Ammon's horn (tissue), 1 donor: ENCODE measurements at places on chromosomes 1 and 21.

DNA sequence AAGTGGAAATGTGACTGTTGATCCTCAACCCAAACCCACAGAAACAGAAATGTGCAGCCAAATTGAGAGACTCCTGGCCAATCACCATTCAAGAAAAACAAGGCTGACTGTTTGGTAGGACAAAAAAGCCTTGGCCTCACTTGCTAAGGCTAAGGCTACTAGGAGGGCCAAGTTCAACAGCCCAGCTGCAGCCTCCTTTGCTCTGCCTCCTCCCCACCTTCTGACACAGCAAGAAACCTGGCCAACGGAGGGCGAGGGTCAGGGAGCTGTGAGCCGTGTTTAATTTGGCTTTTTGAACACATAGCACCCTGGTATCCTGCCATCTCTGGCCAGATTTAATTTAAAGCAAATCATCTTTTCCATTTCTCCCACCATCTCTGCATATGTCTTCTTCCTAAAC is 165.8 kb upstream of the RAB4A start:
- no peak for DNase-seq

DNA sequence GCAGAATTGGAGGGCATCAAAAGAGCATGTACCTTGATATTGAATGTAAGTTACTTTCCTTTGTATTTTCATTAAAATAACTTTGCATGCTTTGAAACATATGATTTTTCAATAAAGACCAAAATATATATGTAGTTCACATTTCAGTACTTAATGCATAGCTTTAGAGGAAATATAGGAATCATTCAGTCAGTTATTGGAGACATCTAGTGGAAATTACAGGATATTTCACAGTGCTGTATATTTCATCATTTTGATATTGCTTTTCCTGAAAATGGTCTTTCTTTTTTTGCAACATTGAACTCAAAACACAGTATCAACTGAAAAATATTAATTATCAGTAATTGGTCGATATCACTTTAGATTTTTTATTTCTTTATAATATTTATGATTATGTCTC is 375.8 kb downstream of the NCAM2 start:
- DNase-seq, result no peak

DNA sequence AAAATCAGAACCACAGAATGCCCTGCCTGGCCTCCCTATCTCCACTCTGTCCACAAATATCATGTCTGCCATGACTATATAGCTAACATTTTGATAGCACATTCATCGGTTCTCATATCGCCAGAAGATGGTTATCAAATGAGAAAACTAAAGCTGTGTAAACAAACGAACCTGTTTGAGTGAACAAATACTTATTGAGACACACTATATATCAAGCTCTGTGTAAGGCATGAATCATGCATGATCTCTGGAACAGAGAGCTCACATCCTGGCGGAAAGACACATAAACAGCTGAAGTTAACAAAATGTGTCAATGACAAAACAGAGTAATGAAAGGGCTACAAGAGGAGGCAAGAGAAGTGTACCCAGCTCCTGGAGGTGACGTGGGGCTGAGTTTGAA is 13.1 kb downstream of the KCND3 start:
- DNase-seq, result no peak

DNA sequence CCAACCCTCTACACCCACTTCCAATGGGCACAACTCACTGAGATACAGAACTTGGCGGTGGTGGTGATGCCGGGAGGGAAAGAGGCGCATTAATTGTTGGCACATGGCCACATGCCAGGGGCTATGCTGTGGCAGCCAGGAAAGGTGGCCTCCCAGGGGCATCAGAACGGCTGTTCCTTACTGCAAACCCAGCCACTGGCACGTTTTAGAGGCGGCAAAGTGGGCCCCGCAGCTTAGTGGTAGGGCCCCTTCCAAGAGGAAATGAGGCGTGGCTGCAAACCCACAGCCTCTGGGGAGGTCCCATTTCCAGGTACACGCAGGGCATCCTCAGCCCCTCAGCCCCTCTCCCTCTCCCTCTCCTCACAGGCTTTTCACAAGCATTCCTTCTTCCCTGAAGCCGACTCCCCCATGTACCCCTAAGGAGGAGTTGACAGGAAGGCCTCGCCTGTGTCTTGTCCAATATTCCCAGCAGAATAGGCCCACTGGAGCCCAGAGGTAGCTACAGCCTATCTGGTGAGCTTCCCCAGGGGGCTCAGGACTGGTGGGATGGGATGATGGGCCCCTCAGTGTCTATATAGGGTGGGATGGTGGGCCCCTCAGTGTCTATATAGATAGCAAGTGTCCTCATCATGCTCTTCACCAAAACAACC is 166.2 kb downstream of the CLIC6 start:
- DNase-seq, result no peak

GRCh38 chr1:245953876-245954660 is 553.0 kb downstream of the SMYD3 start:
- DNase-seq, result no peak

DNA sequence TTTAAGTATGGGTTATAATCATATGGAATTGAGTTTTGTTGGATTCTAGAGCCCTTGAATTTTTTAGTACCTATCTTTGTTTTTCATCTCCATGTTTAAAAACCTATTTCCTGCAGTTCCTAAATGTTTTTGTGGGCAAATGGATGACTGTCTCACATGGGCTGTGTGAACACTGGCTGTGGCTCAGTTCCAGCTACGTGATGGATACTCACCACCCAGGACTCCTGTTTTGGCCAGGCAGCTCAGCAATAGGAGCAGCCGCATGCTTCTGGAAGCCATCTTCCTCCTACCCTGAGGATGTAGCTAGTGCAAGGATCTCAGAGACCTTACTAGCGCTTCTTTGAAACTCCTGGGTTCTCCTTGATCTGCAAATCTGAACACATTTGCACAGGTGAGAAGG is 2.8 kb downstream of the REG4 start:
- no peak for DNase-seq

GRCh38 chr1:93717640-93718039 is 36.0 kb upstream of the BCAR3 start:
- no peak for DNase-seq

GRCh38 chr1:225539069-225539468 is 111.2 kb upstream of the LBR start:
- DNase-seq, result no peak

- DNase-seq, result no peak
Measured at GRCh38 chr1:110393691-110394492, 3.1 kb upstream of the SLC16A4 start.

DNA sequence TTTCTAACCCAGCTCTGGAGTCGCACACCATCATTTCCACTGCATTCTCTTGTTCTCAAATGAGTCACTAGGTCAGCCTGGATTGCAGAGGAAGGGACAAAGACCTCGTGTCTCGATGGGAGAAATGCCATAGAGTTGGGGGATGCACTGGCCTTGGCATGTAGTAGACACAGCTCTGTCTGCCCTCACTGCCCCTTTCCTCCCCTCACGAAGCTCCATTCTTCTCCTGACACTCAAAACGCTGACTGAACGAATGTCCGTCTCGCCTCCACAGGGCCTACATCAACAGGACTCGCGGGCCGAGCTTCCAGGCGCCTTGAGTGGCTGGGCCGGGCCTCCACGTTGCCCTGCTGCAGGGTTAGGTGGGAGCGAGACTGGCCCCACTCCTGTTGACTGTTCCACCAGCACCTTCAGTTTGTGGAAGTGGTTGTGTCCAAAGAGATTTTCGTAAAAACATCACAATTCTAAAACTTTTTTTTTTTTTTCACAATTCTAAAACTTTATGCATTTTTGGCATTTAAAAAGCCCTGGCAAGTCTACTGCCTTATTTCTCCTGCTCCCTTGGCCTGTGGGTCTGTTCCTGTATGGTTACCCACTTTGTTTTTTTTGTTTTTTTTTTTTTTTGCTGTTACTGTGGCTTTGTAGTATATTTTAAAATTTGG is 18.8 kb downstream of the PKNOX1 start:
- no peak for DNase-seq

GRCh38 chr1:53410100-53410541 is 49.1 kb upstream of the DMRTB1 start:
- DNase-seq, result no peak

GRCh38 chr1:51210055-51210454 is 26.0 kb upstream of the RNF11 start:
- DNase-seq, result no peak

DNA sequence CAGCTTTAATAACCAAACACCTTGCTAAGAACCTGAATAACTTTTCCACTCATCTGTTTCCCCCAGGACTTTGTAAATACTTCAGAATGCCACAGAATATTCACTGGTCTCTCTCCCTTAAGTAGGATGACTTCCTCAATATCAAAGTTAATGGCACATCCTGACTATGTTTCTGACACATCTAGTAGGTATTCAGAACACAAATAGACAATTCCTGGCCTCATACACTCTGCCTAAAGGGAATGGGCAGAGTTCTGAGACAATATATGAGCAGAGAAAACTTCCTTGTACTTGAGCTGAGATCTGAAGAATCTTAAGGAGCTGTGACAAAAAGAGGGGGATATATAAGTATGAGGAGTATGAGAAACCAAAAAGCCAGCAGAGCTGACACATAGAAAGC is 34.8 kb downstream of the ANKRD13C start:
- no peak for DNase-seq

DNA sequence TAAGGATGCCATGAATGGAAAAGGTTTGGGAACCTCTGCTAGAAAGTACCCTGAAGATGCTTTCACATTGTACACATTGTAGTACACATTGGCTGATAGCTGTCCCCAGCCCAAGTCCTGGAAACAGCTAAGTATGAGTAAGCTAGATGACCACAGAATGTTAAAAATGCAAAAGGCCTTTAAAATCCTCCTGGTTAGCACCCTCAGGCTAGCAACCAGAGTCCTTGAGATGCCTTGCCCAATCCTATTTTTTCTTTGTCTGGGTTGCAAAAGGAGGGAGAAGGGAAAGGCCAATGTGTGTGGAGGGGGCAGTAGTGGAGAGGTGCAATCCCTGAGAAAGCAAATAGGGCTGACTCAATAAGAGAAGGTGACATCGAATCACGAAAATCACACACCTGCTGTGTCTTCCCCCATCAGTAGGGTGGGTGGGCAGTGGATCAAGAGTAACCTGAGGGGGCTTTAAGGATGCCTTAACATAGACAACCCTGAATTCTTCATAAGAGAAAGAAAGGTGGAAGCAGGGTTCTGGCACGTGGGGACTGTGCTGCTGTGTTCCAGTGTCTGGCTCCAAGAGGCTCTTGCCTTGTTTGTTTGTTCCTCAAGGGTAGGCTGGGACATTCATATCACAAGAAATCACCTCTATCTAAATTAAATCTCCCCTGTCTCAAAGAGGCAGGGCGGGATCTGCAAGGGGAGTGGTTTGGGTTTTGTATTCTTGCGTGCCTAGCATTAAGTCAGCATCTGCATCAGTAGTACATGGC is 266.2 kb upstream of the PLXNA2 start:
- DNase-seq, result no peak

GRCh38 chr1:41963636-41964035 is 44.9 kb upstream of the HIVEP3 start:
- no peak for DNase-seq

DNA sequence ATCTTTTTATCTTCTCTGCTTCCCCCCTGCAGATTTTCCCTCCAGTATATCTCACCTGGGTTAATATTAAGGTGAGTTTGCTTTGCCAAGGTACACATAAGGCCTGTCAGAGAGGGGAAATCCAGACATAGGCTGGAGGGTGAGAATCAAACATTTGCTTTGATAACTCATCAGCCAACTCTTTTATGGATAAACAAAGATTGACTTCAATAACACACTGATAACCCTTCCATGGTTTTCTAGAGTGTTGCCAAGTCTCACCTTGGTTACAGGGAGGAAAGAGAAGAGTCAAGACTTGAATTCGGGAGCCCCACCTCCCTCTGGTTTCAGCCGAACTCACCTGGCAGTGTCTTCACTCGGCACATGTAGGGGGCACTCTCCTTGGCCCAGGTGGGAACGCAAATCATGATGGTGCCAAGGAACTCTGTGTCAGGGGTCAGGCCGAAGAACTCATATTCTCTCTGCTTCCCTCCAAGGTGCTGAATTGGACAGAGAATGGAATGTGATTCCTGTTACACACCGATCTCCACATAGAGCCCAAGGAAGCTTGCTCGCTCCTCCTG is 15.1 kb downstream of the IL22RA1 start:
- DNase-seq, result no peak

- DNase-seq, result no peak
Measured at GRCh38 chr1:14298806-14299205, 299.7 kb upstream of the KAZN start.

GRCh38 chr1:28801461-28801860 is 10.5 kb upstream of the OPRD1 start:
- DNase-seq, result no peak

- no peak for DNase-seq
Measured at GRCh38 chr1:207888652-207889051, 22.3 kb downstream of the CD34 start.

DNA sequence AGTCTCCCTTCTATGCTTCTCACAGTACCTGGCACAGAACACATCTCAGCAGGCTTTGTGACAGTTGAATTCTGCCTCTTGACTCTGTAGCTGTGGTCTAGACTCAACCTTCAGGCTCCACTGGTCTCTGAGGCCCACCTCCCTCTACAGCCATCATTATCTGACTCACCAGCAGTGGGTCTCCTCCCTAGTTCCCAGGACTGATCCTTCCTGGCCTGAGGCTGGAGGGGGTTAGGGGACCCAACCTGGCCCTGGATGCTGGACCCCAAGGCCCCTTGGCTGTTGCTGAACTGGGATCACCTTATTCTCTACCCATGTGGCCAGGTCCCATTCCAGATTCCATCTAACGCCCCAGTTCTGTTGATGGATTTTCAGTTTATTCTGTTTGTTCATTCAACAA is 43.1 kb upstream of the FOXO6 start:
- DNase-seq, result no peak

DNA sequence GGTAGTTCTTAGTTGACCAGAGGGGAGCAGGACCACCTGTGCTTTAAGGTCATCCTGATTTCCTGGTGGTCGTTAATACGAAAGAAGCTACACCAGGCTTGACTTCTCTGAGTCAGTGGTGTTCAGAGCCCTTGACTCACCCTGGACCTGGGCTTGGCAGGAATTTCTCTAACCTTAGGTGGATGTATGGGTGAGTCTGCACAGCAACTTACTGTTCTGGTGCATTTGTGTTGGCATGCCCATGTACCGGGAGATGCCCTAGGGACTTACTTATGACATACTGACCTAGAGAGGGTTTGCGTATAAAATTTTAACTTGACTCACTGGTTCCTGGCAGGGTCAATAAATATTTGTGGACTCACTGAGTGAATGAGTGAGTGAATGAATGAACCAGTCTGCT is 304.6 kb downstream of the DISC1 start:
- DNase-seq, result no peak

- DNase-seq, result no peak
Measured at GRCh38 chr1:176643536-176643935, 180.6 kb downstream of the PAPPA2 start.
